ENCODE measurements at places on chromosomes 5 and 9.
A peak's percentile ranks its signal among the peaks of the same experiment; 100 is the strongest.

DNA sequence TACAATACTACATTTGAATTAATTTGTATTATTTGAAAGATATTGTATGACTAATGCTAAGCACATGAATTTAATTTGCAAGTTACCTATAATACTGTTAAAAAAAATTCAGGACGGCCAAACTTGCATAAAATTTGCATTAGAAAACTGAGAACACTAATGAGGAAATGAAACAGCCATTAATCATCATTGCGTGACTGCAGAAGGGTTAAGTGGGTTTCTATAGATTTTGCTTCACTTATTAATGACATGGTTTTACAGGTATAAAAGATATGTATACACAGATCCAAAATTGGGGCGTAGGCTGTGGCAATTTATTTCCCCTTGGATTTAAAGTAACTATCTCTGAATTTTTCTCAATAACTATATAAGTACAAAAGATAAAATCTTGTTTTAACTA is 882.6 kb downstream of the PTPRD start:
- no peak for DNase-seq

DNA sequence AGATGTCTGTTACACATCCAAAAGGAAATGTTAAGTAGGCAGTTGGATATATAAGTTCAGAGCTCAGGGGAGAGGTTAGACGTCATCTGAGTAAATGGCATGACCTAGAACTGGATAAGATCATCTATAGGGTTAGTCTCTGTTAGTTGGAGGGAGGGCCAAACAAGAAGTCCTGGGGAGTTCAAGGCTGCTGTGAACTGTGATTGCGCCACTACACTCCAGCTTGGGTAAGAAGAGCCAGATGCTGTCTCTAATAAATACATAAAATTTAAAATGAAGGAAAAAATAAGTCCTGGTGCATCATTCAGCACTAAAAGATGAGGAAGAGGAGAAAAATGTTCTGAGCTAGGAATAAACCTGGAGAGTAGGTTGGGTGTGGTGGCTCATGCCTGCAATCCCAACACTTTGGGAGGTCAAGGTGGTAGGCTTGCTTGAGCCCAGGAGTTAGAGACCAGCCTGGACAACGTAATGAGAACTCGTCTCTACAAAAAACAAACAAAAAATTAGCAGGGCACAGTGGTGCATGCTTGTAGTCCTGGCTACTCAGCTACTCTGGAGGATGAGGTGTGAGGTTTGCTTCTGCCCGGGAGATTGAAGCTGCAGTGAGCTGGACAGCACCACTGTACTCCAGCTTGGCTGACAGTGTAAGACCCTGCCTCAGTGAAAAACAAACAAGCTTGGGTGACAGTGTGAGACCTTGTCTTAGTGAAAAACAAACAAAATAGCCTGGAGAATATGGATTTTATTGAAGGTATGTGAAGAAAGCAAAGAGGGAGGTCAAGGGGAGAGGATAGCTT is 123.6 kb downstream of the ACTBL2 start:
- DNase-seq, result no peak

- no peak for DNase-seq
Observed at GRCh38 chr5:180233729-180234128, 24.7 kb upstream of the RASGEF1C start.

DNA sequence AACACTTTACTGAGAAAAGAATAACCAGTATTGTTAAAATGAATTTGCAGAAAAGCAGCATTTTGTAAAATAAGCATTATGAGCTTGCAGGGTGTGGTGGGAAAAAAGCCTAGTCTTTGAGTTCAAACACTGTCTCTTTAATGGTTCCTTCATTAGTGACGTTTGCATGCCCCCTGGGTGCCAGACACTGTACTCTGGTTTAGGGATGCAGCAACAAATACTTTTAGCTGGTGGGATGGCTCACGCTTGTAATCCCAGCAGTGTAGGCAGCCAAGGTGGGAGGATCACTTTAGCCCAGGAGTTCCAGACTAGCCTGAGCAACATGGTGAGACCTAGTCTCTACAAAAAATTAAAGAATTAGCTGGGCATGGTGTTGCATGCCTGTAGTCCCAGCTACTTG is 62.3 kb downstream of the MAST4 start:
- no peak for DNase-seq

DNA sequence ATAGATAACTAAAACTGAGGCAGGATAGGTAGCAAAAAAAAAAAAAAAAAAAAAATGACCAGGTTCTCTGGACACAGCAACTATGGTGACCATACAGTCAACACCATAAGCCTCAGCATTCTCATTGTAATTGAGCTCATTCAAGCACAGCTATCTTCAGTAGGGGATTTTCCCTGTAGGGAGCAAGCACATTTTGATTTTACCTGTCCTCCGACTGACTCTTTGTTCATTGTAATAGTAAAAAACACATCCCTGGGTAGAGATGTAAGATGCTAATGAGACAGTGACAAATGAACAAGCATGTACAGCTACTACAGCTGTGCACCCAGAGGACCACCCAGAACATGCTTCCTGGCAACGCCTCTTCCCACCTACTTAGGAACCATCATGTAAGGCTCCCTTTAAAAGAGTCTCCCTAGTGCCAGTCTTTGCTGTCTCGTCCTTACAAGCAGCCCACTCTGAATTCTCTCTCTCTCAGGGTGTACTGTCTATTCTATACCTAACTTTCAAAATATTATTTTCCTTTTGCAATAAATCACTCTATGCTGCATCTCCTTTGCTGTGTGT is 65.0 kb upstream of the FBXW11 start:
- no peak for DNase-seq

- DNase-seq, result no peak
Observed at GRCh38 chr9:81465468-81466011, 223.8 kb downstream of the TLE1 start.

DNA sequence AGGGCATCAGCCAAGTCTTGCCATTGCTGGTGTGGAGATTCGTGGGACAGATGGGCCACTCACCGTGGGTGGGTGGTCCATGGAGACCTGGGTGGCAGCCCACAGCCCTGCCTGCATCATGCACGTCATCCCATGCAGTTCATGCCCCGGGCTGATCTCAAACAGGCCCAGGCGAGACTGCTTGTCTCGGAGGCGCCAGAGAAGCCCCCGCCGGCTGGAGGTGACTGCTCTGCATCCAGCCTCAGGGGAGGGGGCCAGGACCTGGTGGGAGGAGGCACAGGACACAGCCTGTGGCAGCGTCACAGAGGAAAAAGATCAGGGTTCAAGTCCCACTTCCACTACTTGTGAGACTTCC is 975 bp downstream of the PIP5KL1 start:
- DNase-seq, result no peak

GRCh38 chr5:122871661-122872060 is 26.2 kb downstream of the SNX24 start:
- peak; percentile 62 for DNase-seq

DNA sequence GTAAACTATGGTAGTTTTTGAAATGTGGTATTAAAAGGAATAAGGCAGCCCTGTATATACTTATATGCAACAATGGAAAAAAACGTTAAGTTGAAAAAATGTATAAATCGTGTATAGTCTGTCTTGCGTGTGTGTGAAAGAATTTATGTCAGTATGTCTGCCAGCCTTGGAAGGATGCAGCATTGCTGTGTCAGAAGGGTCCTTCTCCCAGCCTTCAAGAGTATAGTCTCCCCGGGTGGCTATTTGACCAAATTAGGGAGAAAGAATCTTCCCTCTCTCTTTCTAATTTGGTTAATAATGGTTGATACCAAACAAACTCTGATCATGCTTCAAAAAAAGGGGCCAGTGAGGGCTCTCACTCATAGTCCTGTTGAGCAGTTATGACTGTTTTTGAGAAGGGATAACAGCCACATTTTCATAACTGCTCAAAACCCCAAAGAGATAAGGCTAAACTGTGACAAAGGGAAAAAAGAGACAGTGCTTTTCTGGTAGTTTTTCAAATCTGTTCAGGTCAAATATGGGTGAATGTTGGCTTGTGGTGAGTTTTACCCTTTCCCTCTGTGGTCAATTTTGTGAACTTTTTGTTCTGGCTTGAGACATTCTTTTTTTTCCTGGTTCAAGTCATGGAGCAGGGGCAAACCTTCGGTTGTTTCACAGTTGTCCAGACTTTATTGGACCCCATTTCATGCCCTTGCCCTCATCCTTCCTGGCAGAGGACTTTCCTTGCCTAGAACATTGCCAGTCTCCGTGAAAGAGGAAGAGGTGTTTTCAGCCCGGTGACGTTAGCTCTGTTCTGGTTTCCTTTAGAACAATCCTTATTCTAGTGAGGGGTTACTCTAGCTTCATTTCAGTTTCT is 21.0 kb downstream of the SNX30 start:
- peak; percentile 72 for DNase-seq

- no peak for DNase-seq
Observed at GRCh38 chr5:126531543-126532120, 63.4 kb downstream of the ALDH7A1 start.

- DNase-seq, result no peak
Observed at GRCh38 chr5:14004598-14005394, 60.3 kb upstream of the DNAH5 start.

DNA sequence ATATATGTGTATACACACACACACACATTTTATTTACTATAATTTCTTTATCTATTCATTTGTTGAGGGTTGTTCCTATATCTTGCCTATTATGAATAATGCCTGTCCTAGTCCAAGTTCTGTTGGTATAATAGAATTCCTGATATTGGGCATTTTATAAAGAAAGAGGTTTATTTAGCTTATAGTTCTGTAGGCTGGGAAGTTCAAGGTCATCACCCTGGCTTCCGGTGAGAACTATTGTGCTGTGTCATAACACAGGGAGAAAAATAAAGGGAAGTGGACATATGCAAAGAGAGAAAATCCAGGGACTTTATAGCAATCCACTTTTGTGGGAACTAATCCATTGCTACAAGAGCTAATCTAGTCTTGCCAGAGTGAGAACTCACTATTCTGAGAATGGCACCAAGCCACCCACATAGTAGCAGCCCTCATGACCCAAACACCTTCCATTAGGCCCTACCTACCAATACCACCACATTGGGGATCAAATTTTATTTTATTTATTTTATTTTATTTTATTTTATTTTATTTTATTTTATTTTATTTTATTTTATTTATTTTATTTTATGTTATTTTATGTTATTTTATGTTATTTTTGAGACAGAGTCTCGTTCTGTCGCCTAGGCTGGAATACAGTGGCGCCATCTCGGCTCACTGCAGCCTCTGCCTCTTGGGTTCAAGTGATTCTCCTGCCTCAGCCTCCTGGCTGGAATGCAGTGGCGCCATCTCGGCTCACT is 74.7 kb downstream of the FER start:
- peak; percentile 32 for DNase-seq

GRCh38 chr5:148808864-148809642 is 17.4 kb upstream of the ADRB2 start:
- DNase-seq, result peak; percentile 92

- peak; percentile 97 for DNase-seq
Observed at GRCh38 chr5:40490464-40491111, 189.1 kb upstream of the PTGER4 start.

- no peak for DNase-seq
Observed at GRCh38 chr9:97567182-97567893, 65.8 kb downstream of the TSTD2 start.

DNA sequence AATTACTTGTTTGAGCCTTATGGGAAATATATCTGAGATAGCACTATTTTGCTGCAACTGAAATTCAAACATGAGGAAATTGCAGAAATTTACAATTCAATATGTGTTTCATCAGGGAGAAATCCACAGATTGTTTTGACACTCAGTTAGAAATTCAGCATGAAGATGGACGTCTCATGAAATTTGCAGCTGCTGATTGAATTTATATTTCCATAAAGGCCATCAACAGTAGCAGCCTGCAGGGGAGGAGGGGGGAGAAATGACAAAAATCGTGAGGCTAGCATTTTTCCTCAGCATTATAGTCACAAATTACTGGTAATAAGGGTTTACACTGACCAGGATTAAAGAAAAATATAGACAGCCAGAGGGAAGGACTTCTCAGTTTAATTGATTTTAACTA is 81.0 kb downstream of the NDUFAF2 start:
- no peak for DNase-seq

- DNase-seq, result peak; percentile 58
Observed at GRCh38 chr5:181173027-181173419, 25.6 kb downstream of the OR2V2 start.

DNA sequence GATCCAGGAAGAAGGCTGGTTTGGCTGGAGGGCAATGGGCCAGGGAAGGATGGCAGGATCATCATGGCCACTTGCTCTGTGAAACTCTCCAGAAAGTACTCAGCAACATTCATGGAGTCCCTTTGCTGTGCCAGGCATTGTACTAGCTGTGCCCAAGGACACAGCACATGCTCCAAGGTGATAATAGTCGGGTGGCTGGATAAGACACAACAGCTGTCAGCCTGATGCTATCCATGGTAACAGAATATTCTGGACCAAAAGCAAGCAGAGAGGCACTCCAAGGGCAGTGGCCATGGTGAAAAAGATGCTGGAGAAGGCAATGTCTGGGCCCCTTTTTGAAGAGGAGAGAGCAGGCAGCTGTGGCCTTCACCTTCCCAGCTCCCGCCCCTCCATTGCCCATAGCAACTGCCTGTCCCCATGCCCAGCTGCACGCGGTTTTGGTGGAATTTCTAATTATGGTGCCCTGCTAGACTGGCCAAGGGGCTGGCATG is 113.8 kb upstream of the CPEB4 start:
- DNase-seq, result no peak

GRCh38 chr9:123772374-123772773 is 157.6 kb downstream of the DENND1A start:
- no peak for DNase-seq

DNA sequence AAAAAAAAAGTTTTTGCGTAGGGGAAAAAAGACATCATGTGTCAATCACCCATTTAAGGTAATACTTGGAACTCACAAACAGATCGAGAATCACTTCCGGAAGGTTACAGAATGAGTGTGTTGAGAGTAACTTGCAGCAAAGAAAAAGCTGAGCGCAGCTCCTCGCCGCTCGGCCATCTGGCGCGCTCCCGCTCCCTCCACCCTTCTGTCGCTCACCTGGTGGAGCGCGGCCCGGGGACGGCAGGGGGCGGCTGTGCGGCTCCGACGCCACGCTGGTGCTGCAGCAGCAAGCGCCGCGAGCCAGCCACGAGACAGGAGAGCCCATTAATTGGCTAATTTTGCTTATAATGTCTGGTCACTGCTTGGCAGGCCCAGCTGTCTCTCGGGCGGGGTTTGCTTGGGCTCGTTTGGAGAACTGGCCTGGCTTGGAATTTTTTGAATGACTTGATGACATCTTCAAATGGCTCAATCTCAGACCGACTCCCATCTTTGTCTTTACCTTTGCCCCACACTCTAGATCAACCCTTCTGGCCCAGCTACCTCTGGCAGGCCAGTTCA is 601.8 kb downstream of the CCDC171 start:
- DNase-seq, result no peak

DNA sequence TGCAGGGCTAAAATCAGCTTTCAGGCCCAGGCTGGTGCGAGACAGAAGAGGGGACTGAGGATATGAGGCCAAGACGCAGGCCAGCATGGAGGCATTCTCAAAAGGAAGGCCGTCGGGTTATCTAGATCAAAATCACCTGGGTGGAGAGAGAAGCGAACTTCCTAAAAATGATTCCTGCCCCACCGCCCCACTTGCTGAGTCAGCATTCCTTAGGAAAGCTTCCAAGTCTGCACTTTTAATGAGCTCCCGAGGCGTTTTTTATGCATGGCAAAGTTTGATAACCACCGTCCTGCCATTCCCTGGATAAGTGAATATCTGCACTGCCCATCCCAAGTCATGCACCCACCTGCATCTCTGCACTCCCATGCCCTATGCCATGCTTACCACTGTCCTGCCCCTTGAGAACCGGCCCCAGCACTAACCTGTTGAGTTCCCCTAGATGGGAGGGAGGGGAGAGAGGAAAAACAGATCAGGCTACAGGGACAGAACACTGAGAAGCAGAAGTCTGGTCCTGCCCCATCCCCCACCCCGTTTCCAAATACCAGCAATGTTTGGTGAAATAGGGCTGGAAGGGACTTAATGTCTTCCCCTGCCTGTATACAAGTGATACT is 1.6 kb upstream of the SPOCK1 start:
- no peak for DNase-seq

- DNase-seq, result peak; percentile 67
Observed at GRCh38 chr5:158465086-158465972, 606.4 kb upstream of the CLINT1 start.
